Coronary artery (tissue), 2 donors: ENCODE measurements at places on chromosomes 16 and 17.

DNA sequence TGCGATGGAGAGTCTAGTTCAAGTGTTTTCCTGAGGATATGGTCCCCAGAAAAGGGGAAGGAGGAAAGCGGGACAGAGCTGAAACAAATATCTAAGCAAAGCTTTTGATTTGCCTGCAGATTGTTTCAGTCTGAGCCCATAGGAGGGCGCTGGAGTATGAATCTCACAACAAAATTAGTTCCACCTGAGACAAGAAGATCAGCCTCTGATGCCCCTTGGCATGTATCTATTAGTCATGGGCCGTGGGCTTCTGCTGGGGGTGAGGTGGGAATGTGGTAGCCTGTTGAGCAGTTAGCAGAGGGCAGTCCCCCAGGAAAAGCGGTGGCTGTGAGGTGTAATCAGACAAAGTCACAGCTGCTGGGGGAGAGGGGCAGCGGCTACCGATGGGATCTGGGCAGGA is 446.9 kb downstream of the CA10 start:
- no peak for DNase-seq

DNA sequence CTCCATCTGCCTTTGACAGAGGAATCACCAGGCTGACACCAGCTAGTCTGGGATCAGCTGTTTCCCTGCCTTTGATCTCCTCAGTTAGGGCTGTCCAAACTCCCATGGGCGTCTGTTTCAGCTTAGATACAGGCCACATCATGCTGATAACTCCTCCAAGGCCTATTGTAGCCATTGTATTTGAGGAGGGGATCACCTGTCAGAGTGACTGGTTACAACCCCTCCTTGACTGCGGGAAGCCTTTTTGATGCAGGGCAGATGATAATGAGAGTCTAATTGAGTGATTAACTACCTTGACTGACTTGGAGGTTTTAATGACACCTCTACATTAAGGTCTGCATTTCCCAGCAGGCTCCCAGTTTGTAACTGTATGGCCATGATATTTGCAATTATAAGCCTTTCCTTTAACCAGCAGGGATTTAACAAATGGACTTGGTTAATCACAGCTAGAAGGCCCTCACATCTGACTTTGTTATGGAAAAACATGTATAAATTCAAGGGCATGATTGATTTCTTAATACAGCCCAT is 863.5 kb downstream of the KCNJ2 start:
- no peak for DNase-seq

DNA sequence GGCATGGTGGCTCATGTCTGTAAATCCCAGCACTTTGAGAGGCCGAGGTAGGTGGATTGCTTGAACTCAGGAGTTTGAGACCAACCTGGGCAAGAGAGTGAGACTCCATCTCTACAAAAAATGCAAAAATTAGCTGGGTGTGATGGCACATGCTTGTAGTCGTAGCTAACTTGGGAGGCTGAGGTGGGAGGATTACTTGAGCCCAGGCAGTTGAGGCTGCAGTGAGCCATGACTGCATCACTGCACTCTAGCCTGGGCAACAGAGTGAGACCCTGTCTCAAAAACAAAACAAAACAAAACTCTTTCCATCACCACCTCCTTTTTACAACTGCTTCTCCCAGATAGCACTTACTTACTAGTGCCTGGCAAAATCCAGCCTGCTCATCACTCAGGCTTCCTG is 214.0 kb downstream of the ZFHX3 start:
- DNase-seq, result no peak

DNA sequence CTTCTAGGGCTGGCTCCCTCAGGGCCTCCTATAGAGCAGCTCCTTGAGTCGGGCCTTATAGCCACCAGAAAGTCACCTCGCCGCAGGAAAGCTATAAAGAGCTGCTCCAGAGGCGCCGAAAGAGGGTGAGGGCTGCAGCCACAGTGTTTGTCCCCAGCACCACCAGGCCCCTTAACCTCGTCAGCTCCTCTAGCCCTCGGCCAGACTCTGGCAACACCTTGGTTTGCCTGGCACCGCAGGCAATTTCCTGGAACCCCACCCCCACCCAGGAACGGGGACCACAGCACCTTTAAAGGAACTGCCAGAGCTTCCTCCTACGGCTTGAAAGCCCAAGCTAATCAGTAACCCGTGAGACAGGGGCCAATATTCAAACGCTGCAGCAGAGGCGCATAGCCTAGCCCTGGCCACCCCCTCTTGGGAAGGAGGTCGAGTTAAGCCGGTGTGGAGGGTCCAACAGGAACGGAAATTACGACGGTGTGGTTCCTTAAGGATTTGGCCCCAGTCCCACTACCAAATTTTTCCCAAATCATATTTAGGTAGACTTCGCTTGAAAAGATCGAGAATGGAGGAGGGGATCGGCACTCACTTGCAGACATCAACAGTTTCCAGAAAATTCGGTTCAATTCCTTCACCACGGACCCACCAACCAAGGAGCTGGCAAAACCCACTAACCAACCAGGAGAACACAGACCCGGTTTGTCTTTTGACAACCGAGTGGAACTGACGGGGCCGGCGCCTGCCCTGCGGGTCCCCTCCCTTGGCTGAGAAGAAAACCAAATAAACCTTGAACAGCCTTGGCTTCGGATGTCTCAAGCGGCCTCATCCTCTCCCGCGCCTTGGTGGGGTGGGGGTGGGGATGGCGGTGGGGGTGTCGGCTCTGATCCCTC is 3.0 kb downstream of the HOXB6 start:
- DNase-seq, result no peak

- no peak for DNase-seq
These were observed 188.0 kb downstream of the ENGASE start for GRCh38 chr17:79262624-79263023.
